Stimulated activated CD4-positive, alpha-beta T cell treated with anti-CD3 and anti-CD28 coated beads, Interleukin-4, amount 100 ng/mL, for 24 hours (primary cell): ENCODE measurements at places on chromosomes 6 and 20.

GRCh38 chr20:2340136-2340535 is 40.6 kb upstream of the TGM6 start:
- no peak for DNase-seq

GRCh38 chr6:112296122-112296521 is 41.8 kb upstream of the LAMA4 start:
- DNase-seq = no peak

DNA sequence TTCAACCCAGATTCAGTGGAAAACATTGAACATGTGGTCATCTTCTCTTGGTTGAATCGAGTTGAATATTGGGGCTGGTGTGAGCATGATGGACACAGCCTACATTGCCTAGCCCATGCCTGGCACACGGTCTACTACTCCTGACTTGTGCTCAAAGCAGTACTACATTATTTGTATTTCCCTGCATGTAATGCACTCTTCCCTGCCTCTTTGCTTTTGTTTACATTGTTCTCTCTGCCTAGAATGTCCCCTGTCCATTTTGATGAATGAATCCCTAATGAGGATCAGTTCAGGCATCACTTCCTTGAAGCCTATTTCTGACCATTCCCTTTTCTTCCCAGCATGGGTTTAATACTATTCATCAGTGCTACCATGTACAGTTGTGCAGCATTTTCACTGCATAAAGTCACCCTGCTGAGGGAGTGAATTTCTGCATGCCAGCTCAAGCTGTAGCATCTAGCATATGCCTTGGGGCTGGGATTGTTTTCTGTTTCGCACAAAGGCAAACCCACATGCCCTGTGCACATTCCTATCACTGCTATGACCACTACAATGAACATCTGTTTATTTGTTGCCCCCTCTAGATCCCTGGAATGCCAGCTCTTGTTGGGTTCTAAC is 75.3 kb upstream of the CCN6 start:
- no peak for DNase-seq

DNA sequence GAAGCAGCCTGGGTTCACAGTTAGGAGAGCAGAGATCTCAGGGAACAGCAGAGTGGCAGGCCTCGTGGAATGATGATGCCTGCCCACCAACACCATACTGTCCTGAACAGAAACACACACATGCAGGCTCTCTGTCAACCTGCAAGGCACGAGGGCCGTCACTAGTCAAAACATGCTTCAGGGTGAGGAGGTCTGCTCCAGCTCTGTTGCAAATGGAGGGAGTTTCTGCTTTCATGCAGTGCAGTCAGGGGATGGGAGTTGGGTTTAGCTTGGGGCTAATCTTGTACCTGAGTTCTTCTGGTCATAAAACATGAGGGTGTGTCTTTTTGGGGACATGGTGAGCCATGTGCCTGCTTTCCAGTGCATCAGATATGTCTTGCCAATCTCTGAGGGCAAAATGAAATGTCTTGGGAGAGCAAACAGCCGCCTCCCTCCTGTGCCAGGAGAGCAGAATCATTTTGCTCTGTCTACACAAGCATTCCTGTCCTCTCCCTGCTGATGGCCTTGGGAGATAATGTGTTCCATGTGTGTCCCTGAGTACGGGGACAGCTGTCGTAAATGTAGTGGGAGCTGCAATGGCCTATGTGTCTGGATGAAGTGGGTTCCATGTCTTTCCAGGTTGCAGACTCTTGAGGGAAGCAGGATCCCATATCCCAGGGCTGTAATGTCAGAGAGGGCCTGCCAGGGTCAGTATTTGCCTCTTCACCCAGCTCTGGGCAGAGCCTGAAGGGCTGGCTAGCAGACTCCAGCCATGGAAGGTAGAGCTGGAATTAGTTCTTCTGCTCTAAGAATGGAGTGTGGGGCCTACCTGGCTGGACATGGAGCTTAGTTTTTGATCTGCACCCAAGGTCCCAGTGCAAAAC is 40.6 kb downstream of the MAFB start:
- no peak for DNase-seq

DNA sequence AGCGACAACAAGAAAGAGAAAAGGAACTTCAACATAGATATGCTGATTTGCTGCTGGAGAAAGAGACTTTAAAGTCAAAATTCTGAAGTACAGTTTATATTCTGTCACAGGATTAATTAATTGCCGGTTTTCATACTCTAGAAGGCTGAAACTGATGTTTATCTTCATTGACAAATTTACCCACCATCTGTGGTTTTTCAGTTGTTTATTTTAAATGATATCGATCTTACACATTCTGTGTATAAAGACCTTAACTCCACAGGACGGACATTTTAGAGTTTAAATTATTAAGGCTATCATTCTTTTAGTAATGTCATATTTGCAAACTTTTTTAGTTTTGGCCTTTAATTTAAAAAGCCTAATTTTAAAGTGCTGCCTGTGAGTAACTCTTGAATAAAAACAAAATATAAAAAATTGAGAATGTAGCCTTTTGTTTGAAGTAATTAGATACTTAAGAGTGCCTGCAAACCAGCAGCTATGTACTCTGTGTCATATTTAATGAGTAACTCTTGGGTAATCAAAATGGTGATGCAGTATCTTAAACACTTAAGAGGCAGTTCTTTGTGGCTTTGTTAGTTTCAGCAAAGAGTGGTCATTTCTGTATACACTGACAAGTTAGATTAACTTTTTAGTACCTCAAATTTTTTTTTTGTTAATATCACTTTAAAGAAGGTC is 59.3 kb downstream of the CDC5L start:
- DNase-seq = no peak

DNA sequence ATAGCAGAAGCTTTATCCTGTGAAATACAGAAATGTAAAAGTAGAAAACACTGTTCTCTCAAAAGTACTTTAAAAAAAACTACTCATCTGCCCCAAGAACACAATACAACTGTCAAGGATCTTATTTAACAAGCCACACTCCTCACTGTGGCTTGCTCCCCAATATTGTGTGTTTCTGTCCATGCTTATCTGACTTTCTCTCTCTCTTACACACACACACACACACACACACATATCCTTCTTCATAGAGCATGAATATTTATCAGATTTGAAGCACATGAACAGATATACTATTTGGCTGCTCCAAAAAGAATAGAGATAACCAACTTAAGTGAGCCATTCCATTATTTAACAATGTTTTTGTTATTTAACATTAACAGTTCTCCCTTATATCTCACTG is 3.6 kb upstream of the PHIP start:
- DNase-seq = no peak
